CD4-positive, alpha-beta T cell treated with Interleukin-17A for 4 hours (primary cell): ENCODE measurements at places on chromosomes 5 and 9.

- no peak for DNase-seq
Measured at GRCh38 chr5:75365740-75366139, 28.7 kb downstream of the HMGCR start.

GRCh38 chr9:77838986-77839385 is 190.9 kb upstream of the GNA14 start:
- DNase-seq: no peak

DNA sequence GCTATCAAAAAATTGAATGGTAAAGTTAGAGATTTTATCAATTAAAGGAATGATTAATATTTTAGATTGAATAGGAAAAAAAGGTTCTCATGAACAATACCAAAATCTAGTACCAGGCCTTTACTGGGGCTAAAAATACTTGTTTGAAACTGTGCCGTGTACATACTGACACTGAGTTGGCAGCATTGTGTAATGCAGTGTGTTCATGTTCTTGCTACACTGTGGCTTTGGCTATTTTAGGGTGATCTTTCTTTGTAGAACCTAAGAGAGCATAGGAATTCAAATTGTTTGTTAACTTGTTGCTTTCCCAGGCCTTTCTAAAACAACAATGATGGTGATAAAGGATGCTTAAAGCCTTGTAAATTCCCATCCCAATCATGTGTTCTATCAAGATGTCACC is 80.9 kb downstream of the KIF4B start:
- no peak for DNase-seq

- no peak for DNase-seq
Measured at GRCh38 chr5:110401881-110402280, 324.6 kb downstream of the TMEM232 start.

GRCh38 chr5:31855134-31856040 is 216.5 kb downstream of the PDZD2 start:
- peak; percentile 67 for DNase-seq

GRCh38 chr9:96156171-96156974 is 145.6 kb downstream of the HSD17B3 start:
- DNase-seq: no peak

GRCh38 chr5:157624144-157624543 is 28.1 kb downstream of the SOX30 start:
- no peak for DNase-seq

GRCh38 chr9:14281876-14282275 is 32.1 kb downstream of the NFIB start:
- DNase-seq: no peak

DNA sequence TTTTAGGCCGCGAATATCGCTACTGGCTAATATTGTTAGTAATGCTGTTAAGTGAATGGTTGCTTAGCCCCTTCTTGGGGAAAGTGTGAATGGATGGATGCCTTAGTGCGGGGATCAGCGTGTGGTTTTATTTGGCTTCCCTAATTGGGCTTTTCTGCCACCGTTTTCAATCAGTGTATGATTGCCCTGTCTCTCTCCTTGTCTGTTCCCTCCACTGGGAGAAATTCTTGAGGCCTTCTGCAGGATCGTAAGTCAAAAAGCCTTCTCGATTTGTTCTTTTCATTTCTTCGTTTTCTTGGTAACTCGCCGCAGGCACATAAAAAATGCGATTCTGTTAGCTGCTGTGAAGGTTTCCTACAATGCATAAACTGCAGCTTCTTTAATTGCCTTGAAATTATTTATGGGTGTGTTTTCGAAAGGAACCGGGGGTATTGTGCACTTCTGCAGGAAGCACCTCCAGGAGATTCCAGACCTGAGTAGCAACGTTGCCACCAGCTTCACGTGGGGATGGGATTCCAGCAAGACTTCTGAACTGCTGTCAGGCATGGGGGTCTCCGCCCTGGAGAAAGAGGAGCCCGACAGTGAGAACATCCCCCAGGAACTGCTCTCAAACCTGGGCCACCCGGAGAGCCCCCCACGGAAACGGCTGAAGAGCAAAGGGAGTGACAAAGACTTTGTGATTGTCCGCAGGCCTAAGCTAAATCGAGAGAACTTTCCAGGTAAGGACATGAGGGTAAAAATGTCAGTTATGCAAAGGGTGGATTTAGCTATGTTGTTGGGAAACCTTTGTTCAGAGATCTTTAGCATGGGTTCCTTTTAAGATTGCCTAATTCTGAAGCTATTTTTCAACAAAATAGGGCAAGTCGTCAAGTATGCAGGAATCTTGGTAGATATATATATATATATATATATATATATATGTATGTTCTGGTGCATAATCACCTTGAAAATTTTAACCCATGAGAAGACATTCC is 700 bp downstream of the SKP2 start:
- DNase-seq: no peak

DNA sequence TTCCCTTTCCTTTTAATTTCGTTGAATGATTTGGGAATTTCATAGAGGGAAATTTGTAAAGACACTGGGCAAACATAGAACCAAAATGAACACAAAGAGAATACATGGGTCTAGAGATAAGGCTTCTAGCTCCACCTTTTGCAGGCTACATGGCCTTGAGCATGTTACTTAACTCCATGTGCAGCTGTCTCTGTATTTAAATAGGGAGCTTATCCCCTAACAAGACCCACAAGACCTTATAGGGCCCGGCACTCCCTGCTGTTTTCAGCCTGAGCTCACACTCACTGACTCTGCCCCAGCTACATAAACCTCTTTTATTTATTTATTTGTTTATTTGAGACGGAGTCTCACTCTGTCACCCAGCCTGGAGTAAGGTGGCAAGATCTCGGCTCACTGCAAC is 30.6 kb upstream of the TLE1 start:
- DNase-seq: no peak

- DNase-seq: no peak
Measured at GRCh38 chr9:134305533-134305932, 20.7 kb upstream of the RXRA start.

- peak; percentile 77 for DNase-seq
Measured at GRCh38 chr5:56148453-56148971, 84.6 kb downstream of the ANKRD55 start.

DNA sequence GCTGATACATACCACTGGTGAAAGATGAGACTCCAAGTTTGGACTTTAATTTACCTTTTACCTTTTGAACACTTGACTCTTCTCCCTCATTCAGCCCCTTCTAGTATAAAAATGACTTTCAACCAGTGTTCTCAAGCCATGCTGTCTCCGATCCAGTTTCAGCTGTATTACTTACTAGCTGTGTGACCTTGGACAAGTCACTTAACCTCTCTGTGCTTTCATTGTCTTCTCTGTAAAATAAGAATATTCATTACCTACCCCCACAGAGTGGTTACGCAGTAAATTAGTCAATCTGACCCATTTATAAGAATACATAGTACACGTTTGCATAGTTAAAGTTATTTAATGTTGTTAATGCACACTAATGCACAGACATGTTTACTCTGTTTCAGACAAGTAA is 12.6 kb upstream of the CEMIP2 start:
- DNase-seq: no peak

DNA sequence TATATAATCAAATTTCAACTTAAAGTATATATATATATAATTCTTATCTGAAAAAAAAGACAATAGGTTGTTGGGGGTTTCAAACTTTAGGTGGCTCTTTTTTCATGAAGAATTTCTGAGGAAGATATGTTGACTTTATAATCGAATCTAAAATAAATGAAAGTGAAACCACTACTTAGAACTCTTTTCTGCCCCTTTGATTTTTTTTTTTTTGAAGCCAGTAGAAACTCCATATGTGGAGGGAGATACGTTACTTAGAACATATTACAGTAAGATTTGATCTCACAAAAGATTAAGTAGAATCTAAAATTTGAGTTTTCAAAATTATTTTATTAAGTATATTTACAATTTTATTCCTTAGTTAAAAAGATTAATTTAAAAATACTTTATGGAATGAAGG is 96.9 kb downstream of the ATG10 start:
- DNase-seq: no peak
